ENCODE measurements at places on chromosomes 7 and 10. TPM values are rescaled to one million over a fixed set of nuclear protein-coding genes. Genes with fewer than 3 reads are reported as not detected.
A peak's percentile ranks its signal among the peaks of the same experiment; 100 is the strongest.

DNA sequence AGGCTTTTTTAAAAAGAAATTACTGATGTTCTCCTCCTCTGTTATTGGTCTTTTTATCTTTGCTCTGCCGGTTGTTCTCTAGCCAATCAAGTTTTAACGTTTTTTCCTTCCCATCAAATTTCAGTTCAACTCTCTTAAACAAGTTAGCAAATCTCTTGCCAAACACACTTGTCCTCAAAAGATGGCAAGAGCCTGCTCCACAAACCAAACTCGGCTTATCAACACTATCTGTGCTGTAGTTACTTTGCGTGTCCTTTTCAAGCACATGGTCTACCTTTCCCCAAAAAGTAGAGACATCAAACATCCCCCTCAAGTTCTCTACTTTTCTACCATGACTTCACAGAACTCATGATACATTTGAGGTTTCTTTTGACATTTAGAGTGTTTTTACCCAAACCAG, 71.3 kb downstream of the OSBPL3 start:
- no peak overlapping the region for H3K4me3 ChIP-seq
- H3K27ac ChIP-seq = no peak overlapping the region
- H3K27me3 ChIP-seq = no peaks in the 10 kb centered on the region
- peaks cover 54% of the 10 kb centered on the region for H3K4me1 ChIP-seq

GRCh38 chr7:913736-914520, 37.6 kb downstream of the GET4 start:
- H3K27ac ChIP-seq = peak overlapping the region; percentile 60
- no peaks in the 10 kb centered on the region for H3K36me3 ChIP-seq
- no peaks in the 10 kb centered on the region for H3K27me3 ChIP-seq
- DNase-seq = no peak

GRCh38 chr10:119908166-119908565, 15.6 kb downstream of the SEC23IP start:
- H3K4me3 ChIP-seq = no peak overlapping the region
- DNase-seq = no peak
- no peaks in the 10 kb centered on the region for H3K27me3 ChIP-seq
- H3K4me1 ChIP-seq = no peaks in the 10 kb centered on the region
- no peak overlapping the region for H3K27ac ChIP-seq

GRCh38 chr10:63699785-63700613, 178.8 kb downstream of the REEP3 start:
- H3K36me3 ChIP-seq = no peaks in the 10 kb centered on the region
- no peak overlapping the region for H3K27ac ChIP-seq
- H3K4me3 ChIP-seq = no peak overlapping the region
- peaks cover 13% of the 10 kb centered on the region for H3K27me3 ChIP-seq

SHTN1 gene
- total RNA-seq = 2.7 TPM

DNA sequence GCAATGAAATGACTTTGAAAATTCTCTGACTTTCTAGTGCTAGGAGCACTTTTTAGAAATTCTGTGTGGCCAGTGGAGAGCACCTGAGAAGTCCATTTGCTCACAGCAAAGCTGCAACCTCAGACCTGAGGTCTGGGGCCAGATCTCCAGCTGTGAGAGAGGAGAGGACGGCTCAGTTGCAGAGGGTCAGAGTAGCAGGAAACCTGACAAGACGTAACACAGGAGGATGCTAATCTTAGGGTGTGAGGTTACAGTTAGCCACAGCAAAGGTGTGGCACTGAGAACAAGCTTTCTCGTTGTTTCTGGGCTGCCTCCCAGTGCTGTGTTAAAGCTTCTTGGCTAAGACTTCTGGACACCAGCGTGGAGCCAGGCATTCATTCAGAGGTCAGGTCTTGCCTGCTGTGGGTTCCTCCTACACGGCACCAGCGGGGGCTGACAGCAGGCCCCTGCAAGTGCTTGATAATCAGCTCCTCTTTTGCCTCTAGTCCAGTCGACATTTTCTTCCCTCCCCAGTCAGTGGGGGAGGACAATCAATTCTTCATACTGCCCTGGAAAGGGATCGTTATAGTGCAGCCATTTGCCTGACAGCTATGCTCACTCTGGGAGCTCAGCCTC, 435.4 kb upstream of the DPP6 start:
- H3K36me3 ChIP-seq = no peaks in the 10 kb centered on the region
- no peak overlapping the region for H3K4me3 ChIP-seq
- H3K27ac ChIP-seq = no peak overlapping the region
- DNase-seq = no peak
- H3K4me1 ChIP-seq = no peaks in the 10 kb centered on the region
- H3K27me3 ChIP-seq = no peaks in the 10 kb centered on the region

- no peaks in the 10 kb centered on the region for H3K4me1 ChIP-seq
- no peaks in the 10 kb centered on the region for H3K27me3 ChIP-seq
- H3K27ac ChIP-seq = no peak overlapping the region
- no peak for DNase-seq
- H3K4me3 ChIP-seq = no peak overlapping the region
- H3K36me3 ChIP-seq = no peaks in the 10 kb centered on the region
These were observed 693.6 kb upstream of the AUTS2 start for GRCh38 chr7:68904630-68905029.

DNA sequence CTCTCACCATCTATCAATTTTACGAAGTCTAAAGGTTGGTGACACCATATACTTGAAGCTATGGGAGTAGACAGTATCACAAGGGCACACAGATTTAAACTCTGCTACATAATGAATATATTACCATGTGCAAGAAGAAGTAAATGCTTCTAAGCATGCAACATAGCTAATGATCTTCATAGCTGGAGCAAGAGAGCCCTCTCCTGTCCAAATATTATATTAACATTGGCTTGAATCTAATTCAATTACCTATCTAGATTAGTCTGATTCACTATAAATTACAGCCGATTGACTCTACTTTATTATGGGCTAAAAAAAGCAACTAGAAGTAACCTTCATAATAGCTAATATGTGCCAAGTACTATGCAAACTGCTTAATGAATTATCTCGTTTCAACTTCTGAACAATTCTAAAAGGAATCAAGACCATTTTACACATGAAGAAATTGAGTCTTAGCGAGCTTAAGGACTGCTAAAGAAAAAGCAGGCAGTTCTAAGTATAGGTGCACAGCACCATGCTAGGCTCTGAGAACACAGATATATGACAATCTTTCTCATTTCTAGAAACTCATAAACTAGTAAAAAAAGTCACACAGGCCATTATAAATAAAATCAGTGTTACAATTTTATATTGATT, 21.9 kb downstream of the FRA10AC1 start:
- no peaks in the 10 kb centered on the region for H3K27me3 ChIP-seq
- DNase-seq = no peak
- H3K4me1 ChIP-seq = no peaks in the 10 kb centered on the region
- H3K36me3 ChIP-seq = peaks cover 5% of the 10 kb centered on the region
- H3K27ac ChIP-seq = no peak overlapping the region

GRCh38 chr7:104958371-104958865, 55.6 kb upstream of the KMT2E start:
- no peaks in the 10 kb centered on the region for H3K27me3 ChIP-seq
- no peak overlapping the region for H3K4me3 ChIP-seq
- peaks cover 22% of the 10 kb centered on the region for H3K4me1 ChIP-seq
- no peak for DNase-seq

- DNase-seq = no peak
- peaks cover 10% of the 10 kb centered on the region for H3K27me3 ChIP-seq
- H3K4me1 ChIP-seq = no peaks in the 10 kb centered on the region
- H3K36me3 ChIP-seq = no peaks in the 10 kb centered on the region
- H3K27ac ChIP-seq = no peak overlapping the region
- H3K4me3 ChIP-seq = no peak overlapping the region
These were observed 201.6 kb upstream of the FZD8 start for GRCh38 chr10:35843524-35844181.

ATP6V0A4 gene
- not detected for total RNA-seq

C10orf105 gene
- 0.31 TPM for total RNA-seq

- no peaks in the 10 kb centered on the region for H3K4me1 ChIP-seq
- no peak overlapping the region for H3K27ac ChIP-seq
- no peak overlapping the region for H3K4me3 ChIP-seq
- H3K36me3 ChIP-seq = no peaks in the 10 kb centered on the region
- H3K27me3 ChIP-seq = no peaks in the 10 kb centered on the region
These were observed 235.0 kb downstream of the PAXIP1 start for GRCh38 chr7:154767821-154768415.

- no peak for DNase-seq
- H3K36me3 ChIP-seq = peaks cover 2% of the 10 kb centered on the region
- peaks cover 28% of the 10 kb centered on the region for H3K4me1 ChIP-seq
- H3K4me3 ChIP-seq = no peak overlapping the region
These were observed 89.2 kb downstream of the AOAH start for GRCh38 chr7:36635091-36635490.

- no peaks in the 10 kb centered on the region for H3K4me1 ChIP-seq
- no peak overlapping the region for H3K4me3 ChIP-seq
- peaks cover 45% of the 10 kb centered on the region for H3K27me3 ChIP-seq
- peaks cover 3% of the 10 kb centered on the region for H3K36me3 ChIP-seq
- DNase-seq = no peak
These were observed 69.5 kb upstream of the CDK13 start for GRCh38 chr7:39880556-39880955.

SYCE1 gene
- total RNA-seq = 0.15 TPM

- no peak overlapping the region for H3K27ac ChIP-seq
- H3K4me1 ChIP-seq = peaks cover 3% of the 10 kb centered on the region
- no peaks in the 10 kb centered on the region for H3K36me3 ChIP-seq
- peaks cover 5% of the 10 kb centered on the region for H3K27me3 ChIP-seq
These were observed 4.7 kb downstream of the C10orf71 start for GRCh38 chr10:49303711-49304110.

DNA sequence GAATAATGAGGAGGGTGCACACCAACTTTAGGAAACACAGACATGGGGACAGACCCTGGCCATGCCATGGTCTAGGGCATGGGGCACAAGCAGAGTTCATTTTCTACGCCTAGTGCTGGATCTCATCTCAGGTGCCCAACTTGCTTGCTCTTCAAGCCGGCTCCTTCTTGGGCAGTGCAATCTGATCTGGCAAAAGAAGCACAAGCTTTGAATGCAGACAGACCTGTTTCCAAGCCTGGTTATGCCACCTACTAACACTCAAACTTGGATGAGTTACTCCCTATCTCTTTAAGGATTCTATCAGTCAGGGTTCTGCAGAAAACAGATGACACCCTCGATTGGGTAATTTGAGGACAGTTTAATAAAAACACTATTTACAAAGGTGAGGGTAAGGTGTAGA, 34.9 kb upstream of the WAPL start:
- no peaks in the 10 kb centered on the region for H3K4me1 ChIP-seq
- H3K27ac ChIP-seq = no peak overlapping the region
- no peaks in the 10 kb centered on the region for H3K36me3 ChIP-seq
- H3K27me3 ChIP-seq = peaks cover 8% of the 10 kb centered on the region
- DNase-seq = no peak

Data from T-helper 17 cell (primary cell).